CD8-positive, alpha-beta T cell (primary cell): ENCODE measurements at places on chromosomes 3 and 15. TPM values are rescaled to one million over a fixed set of nuclear protein-coding genes. Genes with fewer than 3 reads are reported as not detected.

The DPH6 gene
- total RNA-seq = 6.1 TPM

The COX17 gene
- total RNA-seq = 23.2 TPM

The APOD gene
- total RNA-seq = not detected

The PLSCR5 gene
- not detected for total RNA-seq

The MAP6D1 gene
- not detected for total RNA-seq

The CHDH gene
- not detected for total RNA-seq

The DGKG gene
- not detected for total RNA-seq

The NOX5 gene
- total RNA-seq = not detected

The RFX7 gene
- total RNA-seq = 21.3 TPM

The SLC2A2 gene
- not detected for total RNA-seq

The AQP9 gene
- total RNA-seq = not detected

The CIDEC gene
- total RNA-seq = not detected

The RYK gene
- 63.6 TPM for total RNA-seq

The SLC22A14 gene
- total RNA-seq = not detected

The PLCD1 gene
- total RNA-seq = 70.8 TPM

The GOLGA6L10 gene
- total RNA-seq = 1.6 TPM

The CHAC1 gene
- total RNA-seq = 0.69 TPM

The ZNF80 gene
- total RNA-seq = 1.6 TPM

The CCDC39 gene
- not detected for total RNA-seq

The COPB2 gene
- 12.8 TPM for total RNA-seq

The SH3GL3 gene
- not detected for total RNA-seq

The DAPK2 gene
- total RNA-seq = 5.2 TPM

The PLXNB1 gene
- 1.4 TPM for total RNA-seq

The MEF2A gene
- total RNA-seq = 20.3 TPM

The RAB43 gene
- total RNA-seq = 48.6 TPM

The LMAN1L gene
- total RNA-seq = not detected

The ERICH6 gene
- 0.28 TPM for total RNA-seq

The ESYT3 gene
- not detected for total RNA-seq
